ENCODE measurements at places on chromosomes 12 and 14. TPM values are rescaled to one million over a fixed set of nuclear protein-coding genes. Genes with fewer than 3 reads are reported as not detected.

GRCh38 chr12:20028033-20028432, 340.3 kb upstream of the PDE3A start:
- no peak for DNase-seq
- H3K27me3 ChIP-seq: no peaks in the 10 kb centered on the region
- H3K27ac ChIP-seq: no peak overlapping the region
- no peak overlapping the region for H3K4me3 ChIP-seq
- no peaks in the 10 kb centered on the region for H3K4me1 ChIP-seq

- no peak overlapping the region for H3K4me3 ChIP-seq
- peaks cover 9% of the 10 kb centered on the region for H3K36me3 ChIP-seq
- DNase-seq: no peak
- no peaks in the 10 kb centered on the region for H3K4me1 ChIP-seq
- no peaks in the 10 kb centered on the region for H3K27me3 ChIP-seq
- no peak overlapping the region for H3K27ac ChIP-seq
These were observed 9.0 kb downstream of the ADCY6 start for GRCh38 chr12:48779869-48780268.

DNA sequence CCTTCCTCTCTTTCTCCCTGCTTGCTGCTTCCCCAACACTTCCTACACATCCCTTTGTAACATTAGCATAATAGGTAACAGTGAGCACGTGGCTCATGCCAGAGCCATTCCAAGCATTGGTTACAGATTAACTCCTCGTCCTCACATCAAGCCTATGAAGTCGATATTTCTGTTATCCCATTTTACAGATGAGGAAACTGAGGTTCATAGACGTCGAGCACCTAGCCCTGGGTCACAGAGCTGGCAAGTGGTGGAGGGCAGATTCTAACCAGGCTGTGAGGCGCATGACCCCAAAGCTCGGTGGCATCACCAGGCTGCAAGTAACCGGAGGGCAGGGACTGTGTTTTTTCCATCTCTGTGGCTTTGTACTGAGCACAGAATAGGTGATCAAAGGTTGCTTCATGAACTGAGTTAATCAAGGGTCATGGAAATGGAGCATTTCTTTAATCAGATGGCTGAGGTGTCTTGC, 5.7 kb upstream of the SERPINA1 start:
- H3K27ac ChIP-seq: peak overlapping the region; percentile 94
- H3K36me3 ChIP-seq: no peaks in the 10 kb centered on the region

DNA sequence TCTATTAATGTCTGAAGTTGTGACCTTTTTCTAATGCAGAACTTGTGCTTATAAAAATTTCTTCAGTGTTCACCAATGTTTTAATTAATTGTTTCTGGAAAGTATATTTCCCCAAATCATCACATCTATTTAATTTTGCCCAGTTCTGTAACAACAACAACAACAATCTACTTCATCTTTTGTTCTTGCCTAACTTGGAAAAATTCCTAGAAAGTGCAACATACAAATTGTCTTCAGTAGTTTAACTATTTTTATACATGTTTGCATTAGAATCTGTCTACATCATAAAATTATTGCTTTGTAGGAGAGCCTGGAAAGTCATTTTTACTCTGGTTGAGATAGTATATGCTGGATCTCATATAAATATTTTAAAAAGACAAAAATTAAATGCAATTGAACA, 38.5 kb downstream of the CCER1 start:
- no peak overlapping the region for H3K4me3 ChIP-seq
- peaks cover under 1% of the 10 kb centered on the region for H3K4me1 ChIP-seq
- H3K36me3 ChIP-seq: no peaks in the 10 kb centered on the region
- DNase-seq: no peak

ALDH2 gene
- 333 TPM for total RNA-seq

DNA sequence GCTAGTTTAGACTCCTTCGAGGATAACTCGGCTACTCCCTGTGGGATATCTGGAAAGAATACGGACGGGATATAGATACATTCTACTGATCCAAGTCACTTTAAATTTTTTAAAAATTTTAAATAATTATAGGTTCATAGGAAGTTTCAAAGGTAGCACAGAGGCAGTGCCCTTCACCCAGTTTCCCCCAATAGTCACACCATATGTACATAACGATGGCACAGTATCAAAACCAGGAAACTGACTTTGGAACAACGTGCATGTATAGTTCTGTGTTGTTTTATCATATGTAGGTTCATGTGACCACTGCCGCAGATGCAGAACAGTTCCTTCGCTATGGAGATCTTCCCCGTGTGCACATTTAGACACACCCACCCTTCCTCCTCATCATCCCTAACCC, 352.3 kb downstream of the CACNA1C start:
- no peak overlapping the region for H3K27ac ChIP-seq
- no peak for DNase-seq
- no peak overlapping the region for H3K4me3 ChIP-seq
- no peaks in the 10 kb centered on the region for H3K4me1 ChIP-seq

LMO3 gene
- total RNA-seq: not detected

DNA sequence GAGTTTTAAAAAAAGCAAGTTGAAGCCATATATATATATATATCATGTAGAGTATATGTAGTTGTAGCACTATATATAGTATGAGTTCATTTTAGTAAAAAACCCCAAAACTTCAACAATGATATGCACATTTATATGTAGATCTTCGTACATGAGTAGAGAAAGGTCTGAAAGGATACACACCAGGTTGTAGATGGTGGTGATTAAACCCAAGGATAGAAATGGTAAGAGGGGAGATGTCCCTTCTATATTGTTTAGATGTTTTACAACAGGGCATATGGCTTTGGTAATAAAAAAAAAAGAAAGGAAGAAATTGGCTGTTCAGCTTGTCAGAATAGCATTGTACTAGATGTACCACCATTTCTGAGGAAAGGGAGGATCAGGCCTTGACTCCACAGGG, 31.9 kb upstream of the MED13L start:
- H3K4me1 ChIP-seq: peaks cover 15% of the 10 kb centered on the region
- no peak for DNase-seq
- H3K27me3 ChIP-seq: no peaks in the 10 kb centered on the region
- no peak overlapping the region for H3K27ac ChIP-seq
- H3K36me3 ChIP-seq: no peaks in the 10 kb centered on the region

Measured in liver (tissue), 10 donors.